ENCODE measurements at places on chromosomes 7 and 10.

- DNase-seq: no peak
These were observed 77.5 kb upstream of the MEOX2 start for GRCh38 chr7:15764010-15764409.

DNA sequence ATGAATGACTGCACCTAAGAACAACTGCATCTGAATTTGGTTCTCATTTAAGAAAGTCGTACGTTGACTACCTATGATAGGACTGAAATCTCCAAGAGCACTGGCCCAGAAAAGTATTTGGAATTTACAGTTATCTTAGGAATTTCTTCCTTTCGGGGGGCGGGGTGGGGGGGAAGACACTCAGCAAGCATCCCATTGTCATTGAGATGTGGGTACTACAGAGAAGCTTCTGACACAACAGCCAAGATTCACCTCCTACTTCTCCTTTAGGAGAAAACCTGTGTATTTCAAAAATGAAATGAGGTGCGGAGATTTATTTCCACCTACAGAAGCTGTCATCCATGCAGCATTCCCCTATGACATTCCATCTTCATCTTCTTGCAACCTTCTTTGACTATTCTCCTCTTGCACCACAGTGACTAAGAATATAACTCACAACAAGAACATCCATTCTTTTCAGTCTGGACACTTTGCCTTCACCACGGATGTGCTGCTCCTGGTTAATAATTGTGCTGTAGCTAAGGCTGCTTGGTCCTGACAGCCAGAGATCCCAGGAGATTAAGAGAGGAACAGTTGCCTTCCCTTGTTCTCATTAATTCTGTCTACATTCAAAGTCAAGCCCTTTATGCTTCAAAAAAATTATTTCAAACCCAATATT lies 98.4 kb upstream of the FRMD4A start:
- DNase-seq: no peak

- DNase-seq: no peak
These were observed 159.8 kb downstream of the CCDC7 start for GRCh38 chr10:32605787-32606186.

DNA sequence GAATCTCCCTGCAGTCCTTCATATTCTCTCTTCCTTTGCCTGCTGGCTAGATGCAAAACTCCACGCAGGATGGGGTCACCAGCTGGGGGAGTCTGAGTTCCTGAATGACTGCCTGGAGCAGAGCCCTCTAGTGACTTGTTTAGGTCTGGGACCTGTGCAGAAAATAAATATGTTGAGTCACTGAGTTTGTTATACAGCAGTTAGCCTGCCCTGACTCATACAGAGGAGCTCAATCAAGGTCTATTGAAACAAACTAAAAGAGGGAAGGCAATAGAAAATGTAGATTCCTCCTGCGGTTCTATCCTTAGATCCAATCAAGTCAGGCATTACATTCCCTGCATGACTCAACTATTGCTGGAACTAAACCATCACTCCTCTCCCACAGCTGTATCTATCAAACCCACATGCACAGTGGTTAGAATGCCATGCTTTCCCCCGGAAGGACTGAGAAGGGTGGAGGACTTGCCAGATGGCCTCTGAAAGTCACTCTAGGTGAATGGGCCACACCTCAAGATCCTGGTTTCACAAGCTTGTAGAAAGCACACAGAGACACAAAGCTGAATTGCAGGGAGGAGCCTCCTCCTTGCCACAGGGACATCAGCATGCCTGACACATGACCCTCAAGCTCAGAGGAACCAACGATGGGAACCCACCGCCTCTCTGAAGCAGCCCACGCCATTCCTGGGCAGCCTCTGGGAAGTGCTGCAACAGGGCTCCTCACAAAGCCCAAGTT lies 73.9 kb downstream of the SH3PXD2A start:
- DNase-seq: no peak

DNA sequence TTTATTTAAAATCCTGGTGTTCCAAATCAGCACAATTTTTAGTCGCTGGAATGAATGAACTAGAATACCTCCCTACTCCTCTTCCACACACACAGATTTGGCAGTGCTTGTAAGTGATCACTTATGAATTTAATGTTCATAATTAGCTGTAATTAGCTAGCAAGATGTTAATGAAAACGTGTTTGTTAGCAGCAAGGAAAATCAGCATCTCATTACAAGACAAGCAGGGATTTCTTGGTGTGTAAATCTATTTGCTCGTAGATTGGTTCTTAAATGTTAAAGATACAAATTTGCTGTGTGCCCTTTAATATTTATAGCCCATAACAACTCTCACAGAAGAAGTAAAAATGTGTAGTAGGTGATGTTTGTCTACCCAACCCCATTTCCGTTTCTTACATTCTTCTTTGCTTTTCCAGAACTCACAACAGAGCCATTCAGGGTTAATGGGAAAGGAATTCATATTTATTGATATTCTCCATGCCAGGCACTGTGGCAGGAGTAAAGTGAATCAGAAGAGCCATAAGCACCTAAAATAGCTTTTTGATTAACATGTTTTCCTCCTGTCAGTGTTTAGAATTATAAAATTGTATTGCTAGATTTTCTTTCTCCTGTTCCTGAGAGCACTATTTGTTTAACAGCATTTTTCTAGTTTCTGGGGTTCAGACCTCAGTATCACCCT lies 49.6 kb downstream of the SEMA3C start:
- no peak for DNase-seq

- no peak for DNase-seq
These were observed 2.0 kb downstream of the LZTS2 start for GRCh38 chr10:101001659-101002035.

- DNase-seq: no peak
These were observed 535.1 kb downstream of the INHBA start for GRCh38 chr7:41167836-41168235.

DNA sequence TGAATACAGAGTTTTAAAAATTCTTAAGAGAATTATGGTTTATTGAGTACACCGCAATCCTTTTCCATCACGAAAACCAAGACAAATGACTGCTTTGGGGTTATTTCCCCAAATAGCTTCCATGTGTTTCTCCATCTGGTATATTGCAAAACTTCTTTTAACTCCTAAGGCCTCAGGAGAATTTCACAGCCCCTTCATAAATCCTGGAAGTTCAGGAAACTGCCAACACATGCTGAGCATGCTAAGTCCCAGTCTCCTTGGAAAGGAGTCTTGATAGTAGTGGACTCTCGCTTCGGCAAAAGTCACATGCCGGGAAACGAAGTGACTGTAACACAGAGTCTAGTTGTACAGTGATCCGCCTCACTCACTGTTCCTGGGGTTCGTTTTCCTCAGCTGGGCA lies 88.1 kb upstream of the RSU1 start:
- DNase-seq: no peak

- no peak for DNase-seq
These were observed 198.5 kb upstream of the KCTD7 start for GRCh38 chr7:66430164-66430545.

DNA sequence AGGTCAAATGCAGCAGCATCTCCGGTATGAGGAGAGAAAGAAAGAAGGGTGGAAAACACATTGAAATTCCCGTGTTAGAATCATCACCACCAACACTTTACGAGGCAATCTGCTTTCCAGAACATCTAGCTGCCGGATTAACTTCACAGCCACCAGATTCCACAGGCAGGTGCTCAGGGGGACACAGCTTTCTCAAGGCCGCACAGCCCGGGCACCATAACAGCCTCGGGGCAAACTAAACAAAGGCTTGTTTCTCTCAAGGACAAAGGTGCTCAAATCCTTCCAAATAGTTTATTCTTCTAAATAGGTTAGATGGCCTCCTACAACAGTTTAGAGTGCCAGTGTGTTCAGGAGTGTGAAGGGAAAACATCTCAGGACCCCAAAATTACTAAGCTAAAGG lies 156.3 kb downstream of the DIP2C start:
- no peak for DNase-seq

- peak; percentile 81 for DNase-seq
These were observed 16.7 kb downstream of the GPER1 start for GRCh38 chr7:1104516-1105179.

GRCh38 chr10:123855008-123855684 lies 36.5 kb downstream of the CPXM2 start:
- no peak for DNase-seq

GRCh38 chr10:114762811-114763210 lies 58.8 kb upstream of the FHIP2A start:
- no peak for DNase-seq

DNA sequence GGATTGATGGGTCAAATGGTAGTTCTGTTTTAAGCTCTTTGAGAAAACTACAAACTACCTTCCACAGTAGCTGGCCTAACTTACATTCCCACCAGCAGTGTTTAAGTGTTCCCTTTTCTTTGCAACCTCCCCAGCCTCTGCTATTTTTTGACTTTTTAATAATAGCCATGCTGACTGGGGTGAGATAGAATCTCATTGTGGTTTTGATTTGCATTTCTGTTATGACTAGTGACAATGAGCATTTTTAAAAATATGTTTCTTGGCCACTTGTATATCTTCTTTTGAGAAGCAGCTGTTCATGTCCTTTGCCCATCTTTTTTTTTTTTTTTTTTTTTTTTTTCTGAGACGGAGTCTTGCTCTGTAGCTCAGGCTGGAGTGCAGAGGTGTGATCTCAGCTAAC lies 155.2 kb upstream of the BMPER start:
- no peak for DNase-seq

DNA sequence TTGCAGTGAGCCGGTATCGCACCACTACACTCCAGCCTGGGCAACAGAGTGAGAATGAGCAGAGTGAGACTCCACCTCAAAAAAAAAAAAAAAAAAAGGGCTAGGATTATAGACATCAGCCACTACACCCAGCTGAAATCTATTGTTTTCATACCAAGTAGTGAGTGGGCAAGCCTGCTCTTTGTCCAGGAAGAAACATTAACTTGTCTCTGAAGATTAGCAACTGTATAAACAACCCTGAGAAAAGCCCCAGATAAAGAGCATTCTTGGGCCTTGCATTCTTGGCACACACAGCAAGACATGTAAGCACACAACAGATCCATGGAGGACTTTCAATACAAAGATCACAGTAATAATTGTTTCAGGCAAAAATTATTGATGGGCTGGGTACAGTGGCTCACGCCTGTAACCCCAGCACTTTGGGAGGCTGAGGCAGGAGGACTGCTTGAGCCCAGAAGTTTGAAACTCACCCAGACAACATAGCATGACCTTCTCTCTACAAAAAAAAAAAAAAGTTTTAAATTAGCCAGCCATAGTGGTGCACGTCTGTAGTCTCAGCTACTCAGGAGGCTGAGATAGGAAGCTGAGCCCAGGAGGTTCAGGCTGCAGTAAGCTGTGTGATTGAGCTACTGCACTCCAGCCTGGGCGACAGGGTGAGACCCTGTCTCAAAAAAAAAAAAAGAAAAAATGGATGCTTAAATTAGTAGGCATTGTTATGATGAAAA lies 4.4 kb downstream of the PSPH start:
- no peak for DNase-seq

DNA sequence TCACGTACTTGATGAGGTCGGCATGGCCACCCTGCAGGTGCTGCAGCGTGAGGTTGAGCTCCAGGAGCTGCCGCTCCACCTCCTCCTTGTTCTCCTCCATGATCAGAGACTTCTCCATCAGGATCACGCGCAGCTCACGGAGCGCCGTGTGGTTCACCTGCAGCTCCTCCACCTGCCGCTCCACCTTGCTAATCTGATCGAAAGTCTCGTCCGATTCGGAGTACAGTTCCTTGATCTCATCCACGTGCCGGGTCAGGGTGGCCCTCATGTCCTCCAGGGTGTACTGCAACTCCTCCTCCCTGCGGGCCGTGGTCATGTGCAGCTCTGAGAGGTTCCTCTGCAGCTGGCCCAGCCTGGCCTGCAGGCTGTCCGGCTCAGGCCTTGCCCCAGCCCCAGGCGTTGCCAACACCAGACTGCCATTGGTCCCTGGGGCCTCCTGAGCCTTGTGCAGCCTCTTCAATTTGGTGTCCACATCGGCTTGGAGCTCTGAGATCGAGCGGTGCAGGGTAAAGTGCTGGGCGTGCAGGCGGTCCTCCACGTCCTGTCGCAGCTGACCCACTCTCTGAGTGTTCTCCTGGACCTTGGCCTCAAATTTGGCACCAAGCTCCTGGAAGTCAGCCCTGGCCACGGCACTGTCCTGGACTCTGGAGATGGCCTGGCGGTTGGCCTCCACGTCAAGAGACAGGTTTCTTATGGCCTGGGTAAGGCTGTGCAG lies 13.9 kb downstream of the MMRN2 start:
- DNase-seq: no peak

DNA sequence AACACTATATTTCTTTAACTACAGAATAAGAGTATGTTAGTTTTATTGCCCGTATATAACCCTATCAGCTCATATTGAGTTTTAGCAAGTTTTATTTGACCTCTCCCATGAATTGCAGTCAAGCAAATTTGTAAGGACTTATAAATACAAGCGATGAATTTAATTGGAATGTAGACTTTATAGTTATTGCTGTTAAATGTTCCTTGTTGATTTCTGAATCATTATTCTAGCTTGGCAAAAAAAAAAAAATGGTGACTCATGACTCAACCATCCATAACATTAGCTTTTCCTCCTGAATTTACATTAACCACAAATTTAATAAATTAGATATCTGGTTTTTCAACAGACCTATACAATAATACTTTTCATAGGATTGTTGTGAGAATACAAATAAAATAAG lies 334.0 kb upstream of the LRRTM3 start:
- no peak for DNase-seq

DNA sequence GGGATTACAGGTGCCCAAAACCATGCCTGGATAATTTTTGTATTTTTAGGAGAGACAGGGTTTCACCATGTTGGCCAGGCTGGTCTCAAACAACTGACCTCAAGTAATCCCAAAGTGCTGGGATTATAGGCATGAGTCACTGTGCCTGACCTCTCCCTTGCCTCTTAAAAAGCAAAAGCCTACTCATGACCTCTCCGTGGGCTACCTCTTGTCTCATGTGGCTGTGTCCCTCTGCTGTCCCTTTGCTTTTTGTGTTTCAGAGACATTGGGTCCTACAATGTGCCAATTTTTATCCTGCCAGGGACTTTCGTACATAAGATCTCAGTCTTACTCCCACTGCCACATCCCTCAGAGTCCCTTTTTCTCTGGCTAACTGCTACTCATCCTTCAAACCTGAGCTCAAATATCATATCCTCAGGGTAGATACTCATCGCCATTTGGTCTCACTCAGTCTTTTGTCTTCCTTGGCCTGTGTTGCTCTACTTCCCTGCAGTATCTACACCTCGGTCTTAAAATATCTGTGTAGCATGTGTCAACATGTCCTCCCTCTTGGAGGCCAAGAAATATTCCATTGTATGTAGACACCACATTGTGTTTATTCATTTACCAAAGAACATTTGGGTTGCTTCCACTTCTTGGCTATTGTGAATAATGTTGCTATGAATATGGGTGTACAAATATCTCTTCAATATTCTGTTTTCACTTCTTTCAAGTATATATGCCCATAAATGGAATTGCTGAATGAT lies 465.0 kb upstream of the KLF6 start:
- DNase-seq: no peak

DNA sequence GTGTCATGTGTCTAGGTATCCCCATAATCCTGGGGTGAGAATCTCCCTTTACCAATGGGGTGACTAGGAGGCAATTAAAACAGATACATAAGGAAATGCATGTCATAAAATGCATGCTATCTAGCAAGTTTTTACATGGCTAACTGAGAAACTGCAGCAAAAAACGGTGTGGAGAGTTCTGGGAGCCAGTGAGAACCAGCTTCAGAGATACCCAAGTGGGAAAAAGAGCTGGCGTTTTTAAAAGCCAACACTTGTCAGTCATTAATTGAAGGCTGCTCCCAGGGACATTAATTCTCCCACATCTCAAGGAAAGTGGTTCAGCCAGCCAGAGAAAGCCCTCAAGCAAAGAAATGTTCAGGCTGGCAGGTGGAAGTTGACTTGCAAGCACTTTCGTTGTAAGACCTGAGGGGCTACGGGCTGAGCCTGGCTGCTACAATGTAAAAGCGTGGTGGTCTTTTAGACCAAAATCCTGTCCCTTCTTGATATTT lies 28.1 kb downstream of the ST8SIA6 start:
- DNase-seq: no peak

- DNase-seq: no peak
These were observed 6.3 kb upstream of the LIPF start for GRCh38 chr10:88657901-88658300.
